ENCODE measurements at places on chromosomes 2 and 18. TPM values are rescaled to one million over a fixed set of nuclear protein-coding genes. Genes with fewer than 3 reads are reported as not detected.

CPO gene
- not detected for total RNA-seq

RAD51AP2 gene
- total RNA-seq = not detected

IMPA2 gene
- total RNA-seq = 5.9 TPM

SCG2 gene
- 1.3 TPM for total RNA-seq

CYP27A1 gene
- total RNA-seq = 7.4 TPM

NHEJ1 gene
- 18.3 TPM for total RNA-seq

SIX2 gene
- not detected for total RNA-seq

FEV gene
- total RNA-seq = not detected

INO80D gene
- total RNA-seq = 5.2 TPM

FBXO48 gene
- 0.84 TPM for total RNA-seq

CD207 gene
- not detected for total RNA-seq

ELOA2 gene
- not detected for total RNA-seq

IL36B gene
- not detected for total RNA-seq

RNF138 gene
- total RNA-seq = 33.9 TPM

DAW1 gene
- 0.25 TPM for total RNA-seq

OTOS gene
- total RNA-seq = not detected

GYPC gene
- 125 TPM for total RNA-seq

ADAM23 gene
- total RNA-seq = 5.0 TPM

DLGAP1 gene
- 1.1 TPM for total RNA-seq
